ENCODE measurements at places on chromosomes 1 and 21.

GRCh38 chr1:244970236-244970743, 105.9 kb upstream of the HNRNPU start:
- peak; percentile 42 for DNase-seq

- no peak for DNase-seq
Observed at GRCh38 chr21:35294231-35294898, 245.3 kb upstream of the RUNX1 start.

- no peak for DNase-seq
Observed at GRCh38 chr1:112358061-112358770, 37.8 kb upstream of the CTTNBP2NL start.

- no peak for DNase-seq
Observed at GRCh38 chr21:46057111-46057709, 40.7 kb upstream of the COL6A2 start.

GRCh38 chr1:215749414-215749813, 182.3 kb downstream of the KCTD3 start:
- DNase-seq, result peak; percentile 1

GRCh38 chr1:178238722-178239510, 145.0 kb downstream of the RASAL2 start:
- DNase-seq, result peak; percentile 85

DNA sequence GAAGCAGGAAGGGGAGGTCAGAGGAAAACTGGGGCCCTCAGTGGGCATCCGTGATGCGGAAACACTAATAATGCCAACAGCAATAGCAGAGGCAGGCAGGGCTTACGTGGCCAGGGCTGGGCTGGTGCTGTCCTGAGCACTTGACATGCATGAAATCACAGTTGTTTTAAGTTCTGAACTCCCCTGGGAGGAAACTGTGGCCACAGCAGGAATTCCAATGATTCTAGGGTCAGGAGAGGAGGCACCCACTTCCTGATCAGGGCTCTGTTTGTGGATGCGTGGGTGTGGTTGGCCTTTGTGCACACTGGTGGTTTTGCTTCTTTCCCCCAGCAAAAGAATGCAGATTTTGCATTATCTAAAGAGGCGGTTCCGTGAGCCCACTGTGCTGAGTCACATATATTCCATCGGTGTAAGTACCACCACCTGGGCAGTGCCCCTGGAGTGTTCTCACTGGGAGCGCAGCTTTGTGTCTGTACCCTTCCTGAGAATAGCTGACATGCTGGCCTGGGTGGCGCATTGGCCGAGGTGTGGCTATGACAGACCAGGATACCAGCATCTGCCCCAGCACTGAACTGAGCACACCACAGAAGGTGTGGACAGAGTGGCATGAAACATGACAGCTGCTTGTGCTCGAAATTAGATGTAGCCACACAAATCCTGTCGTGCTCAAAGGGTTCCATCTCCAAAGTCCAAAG, 71.0 kb downstream of the PDE9A start:
- DNase-seq, result peak; percentile 68

DNA sequence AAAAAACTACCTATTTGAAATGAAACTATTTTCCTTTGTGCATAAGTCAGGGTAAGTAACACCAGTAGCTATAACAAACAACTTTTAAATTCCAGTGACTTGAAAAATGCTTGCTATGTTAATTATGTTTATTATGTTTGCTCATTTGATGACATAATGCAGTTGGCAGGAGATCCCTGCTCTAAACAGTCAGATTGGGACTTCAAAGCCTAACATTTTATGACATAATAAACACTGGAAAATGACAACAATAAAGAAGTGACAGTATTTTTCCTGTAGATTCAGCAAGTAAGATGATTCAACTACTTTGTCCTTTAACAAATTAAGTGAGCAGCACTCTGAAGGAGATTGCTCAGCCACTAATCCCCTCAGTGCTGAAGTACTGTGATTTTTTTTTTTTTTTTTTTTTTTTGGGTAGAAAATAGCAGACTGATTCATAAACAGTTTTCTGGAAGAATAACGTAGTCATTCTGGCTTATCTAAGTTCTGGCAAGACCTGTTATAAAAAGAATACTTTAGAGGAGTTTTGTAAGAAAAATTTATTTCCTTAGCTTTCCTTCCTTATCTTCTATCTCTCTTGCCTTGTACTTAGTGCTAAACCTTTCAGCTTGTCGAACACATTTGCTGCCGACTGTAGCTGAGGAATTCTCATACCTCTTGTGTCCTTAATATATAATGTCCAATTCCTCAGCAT, 207.2 kb downstream of the PTGER3 start:
- no peak for DNase-seq

DNA sequence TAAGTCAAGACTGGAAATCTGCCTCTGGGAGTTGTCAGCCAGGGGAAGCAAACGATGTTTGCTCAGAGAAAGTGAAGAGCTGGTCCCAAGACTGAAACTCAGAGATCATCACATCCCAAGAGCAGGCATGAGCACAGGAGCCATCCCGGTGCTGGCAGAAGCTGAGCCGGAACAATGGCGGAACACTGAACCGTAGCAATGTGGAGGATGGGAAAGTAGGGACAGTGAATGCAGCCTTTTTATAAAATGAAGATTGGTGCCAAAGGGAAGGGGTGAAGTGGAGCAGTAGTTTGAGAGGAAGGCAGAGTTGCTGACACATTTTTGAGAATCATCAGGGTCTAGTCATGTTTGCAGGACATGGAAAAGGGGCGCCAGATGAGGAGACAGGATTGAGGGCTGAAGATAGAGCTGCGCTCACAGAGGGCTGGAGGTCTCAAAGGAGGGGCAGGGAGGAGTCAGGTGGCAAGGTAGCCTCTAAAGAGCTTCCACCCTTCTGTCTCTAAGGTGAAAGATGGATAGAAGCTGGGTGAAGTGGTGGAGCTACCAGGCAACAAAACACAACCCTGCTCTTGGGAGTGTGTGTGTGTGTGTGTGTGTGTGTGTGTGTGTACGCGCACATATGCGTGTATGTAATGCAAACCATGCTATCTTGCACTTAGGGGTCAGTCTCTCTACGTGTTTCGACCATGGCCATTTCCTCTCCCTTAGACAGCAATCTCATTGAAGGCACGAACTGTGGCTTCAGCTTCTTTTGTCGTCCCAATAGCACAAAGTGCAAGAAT, 94.3 kb upstream of the IRF2BP2 start:
- no peak for DNase-seq

- peak; percentile 95 for DNase-seq
Observed at GRCh38 chr21:45386728-45387371, 18.1 kb upstream of the COL18A1 start.

- no peak for DNase-seq
Observed at GRCh38 chr1:54826226-54826816, 25.2 kb upstream of the TTC22 start.

DNA sequence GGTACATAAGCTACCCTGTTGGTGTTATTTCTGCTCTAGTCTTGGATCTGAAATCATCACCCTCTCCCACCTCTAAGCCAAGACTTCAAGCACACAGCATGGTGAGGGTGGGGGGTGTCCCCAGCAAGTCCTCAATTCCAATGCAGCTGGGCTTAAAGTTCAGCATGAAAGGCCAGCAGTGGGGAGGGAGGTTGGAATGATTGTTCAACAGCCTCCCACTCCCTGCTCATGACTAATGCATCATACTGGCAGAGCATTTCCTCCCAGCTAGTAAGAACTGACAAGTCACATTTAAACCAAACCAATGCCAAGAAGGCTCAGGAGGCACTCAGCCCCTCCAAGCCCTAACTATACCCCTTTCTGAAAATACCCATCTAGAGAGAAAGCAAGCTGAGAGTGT, 50.1 kb downstream of the TIAM1 start:
- DNase-seq, result peak; percentile 22

- no peak for DNase-seq
Observed at GRCh38 chr1:44802306-44803061, 2.3 kb downstream of the PLK3 start.

GRCh38 chr1:63537940-63538339, 14.6 kb downstream of the EFCAB7 start:
- DNase-seq, result no peak

DNA sequence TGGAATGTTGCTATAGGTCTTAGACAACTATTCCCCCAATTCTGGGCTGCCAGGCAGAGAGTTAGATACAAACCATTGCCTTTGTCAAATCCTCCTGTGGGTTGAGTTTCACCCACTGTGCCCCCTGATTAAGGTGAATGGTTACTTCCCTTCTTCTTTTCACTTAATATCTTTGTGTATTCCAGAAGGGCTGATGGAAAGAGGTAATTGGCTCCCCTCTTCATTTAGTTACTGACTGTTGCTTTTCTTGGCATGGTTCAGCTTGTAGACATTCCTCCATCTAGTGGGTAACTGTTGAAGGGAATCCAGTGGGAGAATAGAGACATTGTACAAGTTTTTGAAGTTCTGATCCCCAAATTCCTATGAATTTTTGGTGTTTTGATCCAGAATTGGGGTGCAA, 43.8 kb upstream of the MACF1 start:
- DNase-seq, result no peak

DNA sequence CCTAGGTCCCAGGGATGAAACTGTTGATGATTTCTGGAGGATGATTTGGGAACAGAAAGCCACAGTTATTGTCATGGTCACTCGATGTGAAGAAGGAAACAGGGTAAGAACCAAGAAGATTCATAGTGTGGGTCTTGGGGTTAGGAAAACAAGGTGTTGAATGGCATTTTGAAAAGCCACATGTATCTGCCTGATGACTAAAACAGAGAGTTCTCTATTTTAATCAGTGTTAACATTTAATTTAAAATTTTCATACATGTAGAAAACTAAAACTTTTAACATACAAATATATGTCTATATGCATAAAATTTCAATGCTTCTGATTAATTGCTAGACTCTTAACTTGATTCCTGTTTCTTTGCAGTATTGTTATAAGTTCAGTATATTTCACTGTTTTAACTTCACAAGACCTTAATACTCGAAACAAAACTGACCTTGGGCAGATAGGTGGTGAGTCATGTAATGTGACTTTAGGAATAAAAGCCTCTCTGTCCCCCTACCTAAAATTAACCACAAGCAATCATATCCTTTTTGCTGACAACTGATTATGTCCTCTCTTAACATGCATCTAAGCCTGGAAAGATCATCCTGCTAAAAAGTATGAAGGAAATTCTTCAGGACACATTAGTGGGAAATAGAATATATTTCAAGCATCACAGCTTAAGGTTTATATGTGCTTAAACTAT, 95.6 kb downstream of the PTPRC start:
- DNase-seq, result no peak

DNA sequence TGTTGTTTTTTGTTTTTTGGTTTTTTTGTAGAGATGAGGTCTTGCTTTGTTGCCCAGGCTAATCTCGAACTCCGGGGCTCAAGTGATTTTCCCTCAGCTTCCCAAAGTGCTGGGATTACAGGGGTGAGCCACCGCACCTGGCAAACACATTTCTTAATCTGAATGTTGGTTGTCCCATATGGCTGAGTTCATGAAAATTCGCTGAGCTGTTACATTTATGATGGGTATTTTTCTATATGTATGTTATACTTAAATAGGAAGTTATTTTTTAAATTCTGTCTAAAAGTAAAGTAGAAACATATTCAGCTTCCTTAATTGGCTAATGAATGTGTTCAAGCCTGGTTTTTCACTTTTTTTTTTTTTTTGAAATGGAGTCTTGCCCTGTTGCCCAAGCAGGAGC, 75.1 kb downstream of the ASH1L start:
- DNase-seq, result no peak

DNA sequence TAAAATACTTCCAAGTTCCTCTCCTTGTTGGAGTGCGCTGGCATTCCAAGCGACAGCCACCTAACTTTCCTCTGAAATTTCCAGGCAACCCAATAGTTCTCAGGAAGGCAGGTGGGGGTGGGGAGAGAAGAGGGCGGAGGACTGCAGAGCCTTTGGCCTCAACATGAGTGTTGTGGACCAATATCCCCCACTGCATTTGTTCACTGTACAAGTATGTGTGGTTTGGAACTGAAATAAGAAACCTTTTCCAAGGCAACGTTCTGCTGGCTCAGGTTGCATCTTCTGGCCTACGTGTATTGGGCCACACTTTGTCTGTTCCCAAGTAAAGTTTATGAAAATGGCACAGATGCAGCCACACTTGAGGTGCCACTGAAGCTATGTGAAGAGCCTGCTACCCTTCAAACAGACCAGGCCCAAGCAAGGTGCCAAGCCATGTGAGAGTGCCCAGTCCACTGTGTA, 153.4 kb downstream of the DHRS3 start:
- peak; percentile 69 for DNase-seq

- DNase-seq, result no peak
Observed at GRCh38 chr1:246949956-246950355, 18.2 kb upstream of the AHCTF1 start.

DNA sequence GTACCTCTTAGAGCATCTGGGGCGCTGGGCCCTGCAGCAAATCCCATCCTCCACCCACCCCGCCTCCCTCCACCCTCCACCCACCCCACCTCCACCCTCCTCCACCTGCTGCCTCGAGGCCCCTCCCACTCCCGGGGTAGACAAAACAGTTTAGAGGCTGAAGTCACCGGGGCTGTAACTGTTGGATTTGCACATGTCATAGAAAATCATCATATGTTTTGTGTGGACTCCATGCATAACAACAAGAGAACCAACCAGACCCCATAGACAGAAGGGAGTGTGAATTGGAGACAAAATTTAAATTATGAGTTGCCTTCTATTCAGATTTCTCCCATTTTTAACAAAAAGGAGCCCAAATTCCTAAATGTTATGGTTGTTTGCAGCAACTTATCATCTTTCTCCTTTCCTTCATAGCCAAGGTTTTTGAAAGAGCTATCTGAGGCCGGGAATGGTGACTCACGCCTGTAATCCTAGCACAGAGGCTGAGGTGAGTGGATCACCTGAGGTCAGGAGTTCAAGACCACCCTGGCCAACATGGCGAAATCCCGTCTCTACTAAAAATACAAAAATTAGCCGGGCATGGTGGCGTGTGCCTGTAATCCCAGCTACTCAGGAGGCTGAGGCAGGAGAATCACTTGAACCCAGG, 28.2 kb upstream of the LGALS8 start:
- no peak for DNase-seq

GRCh38 chr21:42225571-42226155, 6.7 kb downstream of the ABCG1 start:
- DNase-seq, result no peak

DNA sequence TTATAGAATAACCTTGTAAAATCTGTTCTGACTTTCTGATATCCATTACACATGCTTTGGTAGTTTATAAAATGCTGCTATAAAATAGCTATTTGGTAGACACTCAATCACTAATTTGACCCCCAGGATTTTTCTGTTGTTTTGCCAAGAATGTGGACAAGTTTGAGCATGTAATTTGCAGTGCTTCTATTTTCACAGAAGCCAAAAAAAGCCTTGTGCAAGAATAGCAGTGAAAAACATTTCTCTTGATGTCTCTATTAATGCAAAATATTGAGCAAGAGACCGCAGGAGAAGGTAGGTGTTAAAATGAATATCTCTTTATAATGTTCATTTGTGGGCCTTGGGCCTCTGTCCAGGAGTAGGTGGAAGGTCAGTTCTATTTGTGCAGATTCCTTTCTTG, 22.5 kb downstream of the MAP3K7CL start:
- DNase-seq, result no peak

GRCh38 chr1:38120552-38121230, 74.1 kb upstream of the POU3F1 start:
- no peak for DNase-seq

DNA sequence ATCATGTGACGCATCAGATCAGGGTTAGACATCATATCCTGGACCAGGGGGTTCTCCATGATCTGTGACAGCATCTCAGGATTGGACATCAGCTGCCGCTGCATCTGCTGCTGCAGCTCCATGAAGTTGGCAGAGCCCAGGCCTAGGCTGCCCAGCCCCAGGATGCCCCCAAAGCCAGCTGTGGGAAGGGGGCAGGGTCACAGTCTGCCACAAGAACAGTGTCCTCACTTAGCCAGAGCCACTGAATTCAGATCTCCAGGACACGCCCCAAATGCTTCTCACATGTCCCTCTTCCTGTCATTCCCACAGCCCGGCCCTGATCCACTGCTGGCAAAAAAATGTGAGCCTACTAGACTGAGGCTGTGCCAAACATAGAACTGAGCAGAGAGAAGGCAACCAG, 3.2 kb downstream of the UBQLN4 start:
- DNase-seq, result no peak

Data from HFF-Myc (cell line).